Type B pancreatic cell (in vitro differentiated cells): ENCODE measurements at places on chromosomes 7 and 10. TPM values are rescaled to one million over a fixed set of nuclear protein-coding genes. Genes with fewer than 3 reads are reported as not detected.

SKIDA1 gene
- total RNA-seq = 9.6 and 24.3 TPM in 2 replicates

CDC14C gene
- total RNA-seq = not detected in 2 replicates

NPTX2 gene
- 14.2 and 24.6 TPM in 2 replicates for total RNA-seq

GRCh38 chr10:58780476-58780875 lies 267.8 kb downstream of the BICC1 start:
- DNase-seq = no peak

- no peak for DNase-seq
Measured at GRCh38 chr7:876972-877311, 588 bp downstream of the GET4 start.

DNA sequence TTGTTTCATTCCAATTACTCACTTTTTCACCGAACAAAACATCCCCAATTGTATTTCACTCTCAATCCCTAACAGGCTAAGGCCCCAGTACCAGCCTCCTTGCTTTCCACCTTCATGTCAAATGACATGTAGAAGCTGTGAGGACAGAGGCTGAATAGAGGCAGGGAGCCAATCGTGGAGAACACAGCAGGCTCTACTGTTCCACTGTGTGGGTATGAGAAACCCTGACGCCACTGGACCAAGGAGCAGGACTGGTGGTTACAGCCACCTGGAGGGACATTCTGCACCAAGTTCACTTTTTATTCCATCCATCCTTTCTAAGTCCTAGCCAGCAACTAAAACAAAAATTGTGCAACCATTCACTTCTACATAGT lies 502.8 kb downstream of the SORCS1 start:
- DNase-seq = no peak

DNA sequence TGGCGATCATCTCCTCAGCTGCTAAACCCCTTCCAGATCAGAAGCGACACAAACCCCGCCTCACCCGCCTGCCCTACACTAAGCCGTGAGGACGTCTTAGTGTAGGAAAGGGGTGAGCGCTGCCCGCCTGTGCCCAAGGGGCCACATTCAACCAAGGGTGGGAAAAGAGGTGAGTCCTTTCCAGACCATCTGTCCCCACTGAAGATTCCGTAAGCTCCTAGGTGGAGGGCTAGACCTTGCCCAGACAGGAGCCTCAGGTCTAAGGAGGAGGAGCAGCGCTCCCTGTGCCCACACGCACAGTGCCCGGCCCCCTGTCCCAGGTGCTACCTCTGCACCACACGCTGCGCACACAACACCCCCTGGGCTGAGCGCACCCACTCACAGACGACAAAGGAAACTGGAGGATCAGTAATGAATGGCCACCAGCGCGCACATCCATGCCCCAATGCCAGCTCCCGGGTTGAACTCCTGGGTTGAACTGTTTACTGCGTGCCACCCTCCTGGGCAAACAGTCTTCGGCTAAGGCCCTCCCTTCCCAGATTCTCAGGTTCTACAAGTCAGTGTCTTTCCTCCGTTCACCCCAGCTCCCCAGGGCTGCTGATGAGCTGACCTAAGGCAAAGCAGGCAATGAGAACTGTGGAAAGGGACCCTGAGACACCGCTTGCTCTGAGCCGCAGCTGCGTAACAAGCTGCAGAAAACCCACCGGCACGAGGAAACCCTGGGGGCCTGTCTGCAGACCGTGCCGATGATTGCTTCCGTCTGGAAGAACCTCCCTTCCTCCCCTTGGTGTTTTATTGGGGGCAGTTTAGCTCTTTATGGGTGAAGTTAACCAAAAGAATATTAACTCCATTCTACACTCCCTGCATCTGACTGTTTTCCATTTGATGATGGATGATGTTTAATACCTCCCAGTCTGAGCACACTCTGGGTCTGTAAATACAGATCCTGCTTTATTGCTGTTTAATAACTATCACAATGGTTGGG lies 185.9 kb downstream of the MAD1L1 start:
- DNase-seq = no peak

- DNase-seq = no peak
Measured at GRCh38 chr7:24718431-24718831, 38.8 kb downstream of the GSDME start.

GRCh38 chr7:25617214-25617613 lies 388.9 kb upstream of the NPVF start:
- no peak for DNase-seq

GRCh38 chr7:35258868-35259522 lies 5.1 kb upstream of the TBX20 start:
- DNase-seq = no peak
